ENCODE measurements at places on chromosomes 4 and X.
A peak's percentile ranks its signal among the peaks of the same experiment; 100 is the strongest.

GRCh38 chr4:148790691-148791090, 348.5 kb upstream of the NR3C2 start:
- no peak for DNase-seq

- DNase-seq: peak; percentile 50
Measured at GRCh38 chrX:24260842-24261550, 52.9 kb downstream of the SUPT20HL2 start.

GRCh38 chrX:134600714-134601113, 57.6 kb downstream of the PLAC1 start:
- DNase-seq: no peak

DNA sequence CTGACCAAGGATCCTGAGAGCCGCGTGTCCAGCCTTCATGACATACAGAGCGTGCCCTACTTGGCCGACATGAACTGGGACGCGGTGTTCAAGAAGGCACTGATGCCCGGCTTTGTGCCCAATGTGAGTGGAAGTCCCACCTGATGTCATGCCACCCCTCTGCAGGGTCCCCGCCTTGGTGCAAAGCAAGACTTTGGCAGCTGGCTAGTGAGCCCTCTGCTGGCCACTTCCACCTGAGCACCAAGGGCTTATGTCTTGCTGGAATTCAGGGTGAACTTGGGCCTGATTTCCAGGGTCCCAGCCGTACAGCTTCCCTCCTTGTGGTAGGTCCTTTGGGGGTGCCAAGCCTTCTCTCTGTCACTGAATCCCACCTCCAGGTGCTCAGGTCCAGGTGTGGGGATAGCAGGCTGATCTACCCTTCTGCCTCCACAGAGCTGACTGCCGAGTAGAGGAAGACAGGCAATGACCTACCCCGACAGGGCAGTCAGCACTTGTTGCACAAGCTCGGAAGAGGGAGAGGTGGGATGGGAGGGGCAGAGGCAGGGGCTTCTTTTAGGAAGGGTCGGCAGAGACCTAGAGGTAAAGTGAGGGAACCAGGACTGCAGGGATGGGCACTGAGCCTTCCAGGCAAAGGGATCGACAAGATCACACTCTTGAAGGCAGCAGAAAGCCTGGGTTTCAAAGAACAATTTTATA, 248.1 kb downstream of the EVC2 start:
- DNase-seq: peak; percentile 8

GRCh38 chr4:7769396-7770223, 170.1 kb downstream of the AFAP1 start:
- no peak for DNase-seq

DNA sequence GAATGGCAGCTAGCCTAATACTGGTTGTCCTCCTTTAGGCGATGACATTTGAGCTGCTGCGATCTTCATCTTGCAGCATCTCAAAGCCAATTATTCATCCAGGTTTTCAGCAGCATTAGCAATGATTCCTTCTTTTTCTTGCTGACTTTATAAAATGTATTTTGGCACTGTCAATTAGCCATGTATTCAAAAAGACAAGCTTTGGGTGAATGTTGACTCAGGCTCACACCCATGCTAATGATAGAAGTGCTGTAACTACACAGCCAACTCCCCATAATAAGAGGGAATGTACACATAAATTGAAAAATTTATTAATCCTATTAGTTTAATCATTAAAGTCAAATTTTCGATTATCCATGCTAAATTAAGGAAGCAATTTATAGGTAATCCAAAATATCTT, 24.3 kb upstream of the NPNT start:
- DNase-seq: no peak

DNA sequence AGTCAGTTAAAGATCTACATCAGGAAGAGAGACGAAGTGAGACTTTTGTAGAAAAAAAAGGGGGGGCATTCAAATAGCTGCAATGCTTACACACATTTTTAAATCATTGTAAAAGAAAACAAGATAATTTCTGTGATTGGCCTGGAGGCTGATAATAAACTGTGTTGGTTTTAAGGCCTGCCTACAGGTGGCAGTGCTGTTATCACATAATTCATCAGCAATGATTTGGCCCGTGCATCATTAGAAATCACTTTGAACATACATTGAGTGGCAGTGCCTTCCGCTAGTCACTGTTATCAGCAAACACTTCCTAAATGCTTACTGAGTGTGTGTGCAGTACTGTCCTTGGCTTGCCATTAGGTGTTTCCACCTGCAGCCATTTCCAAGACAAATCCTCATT, 831.9 kb downstream of the TRIML1 start:
- DNase-seq: no peak

DNA sequence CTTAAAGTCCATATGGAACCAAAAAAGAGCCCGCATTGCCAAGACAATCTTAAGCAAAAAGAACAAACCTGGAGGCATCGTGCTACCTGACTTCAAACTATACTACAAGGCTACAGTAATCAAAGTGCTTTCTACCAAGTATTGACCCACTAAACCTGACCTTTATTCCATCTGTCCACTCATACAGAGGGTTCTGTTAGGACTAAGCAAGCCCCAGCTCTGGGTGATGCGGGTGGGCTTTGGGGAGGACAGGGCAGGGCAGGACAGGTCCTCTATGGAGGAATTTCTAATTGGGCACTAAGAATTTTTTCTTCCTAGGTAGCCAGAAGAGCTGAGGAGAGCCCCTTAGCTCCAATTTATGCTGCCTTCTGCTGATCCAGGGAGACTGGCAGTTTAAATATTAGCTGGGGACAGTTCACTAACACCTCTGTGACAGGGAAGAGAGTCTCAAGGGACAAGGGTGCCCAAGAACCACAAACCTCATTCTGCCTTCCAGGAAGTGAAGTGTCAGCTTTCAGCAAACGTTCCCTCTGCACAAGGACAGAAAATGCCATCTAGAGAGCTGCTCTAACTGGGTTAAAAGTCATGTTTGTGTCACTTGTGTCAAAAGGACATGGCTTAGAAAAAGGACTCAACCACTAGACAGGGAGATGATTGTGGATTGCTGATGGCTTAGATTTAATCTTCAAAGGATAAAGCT, 143.2 kb downstream of the KIT start:
- DNase-seq: no peak

DNA sequence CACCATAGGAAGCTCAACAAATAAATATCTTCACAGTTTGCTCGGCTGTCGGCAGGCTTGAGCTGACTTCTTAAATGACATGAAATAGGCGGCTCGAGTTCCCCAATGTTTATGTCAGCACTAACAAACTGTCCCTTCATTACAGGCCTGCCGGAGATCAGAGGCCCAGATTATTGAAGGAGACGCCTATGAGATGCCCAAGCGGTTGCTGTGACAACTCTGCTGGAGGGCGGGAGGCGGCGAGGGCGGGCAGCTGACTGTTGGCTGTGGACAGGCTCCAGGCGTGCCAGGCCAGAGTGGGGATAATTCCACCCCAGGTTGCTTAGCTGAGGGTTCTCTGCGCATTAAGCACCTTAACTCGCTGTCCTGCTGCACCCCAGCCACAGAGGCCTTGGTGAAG, 39.2 kb upstream of the MSX1 start:
- no peak for DNase-seq

DNA sequence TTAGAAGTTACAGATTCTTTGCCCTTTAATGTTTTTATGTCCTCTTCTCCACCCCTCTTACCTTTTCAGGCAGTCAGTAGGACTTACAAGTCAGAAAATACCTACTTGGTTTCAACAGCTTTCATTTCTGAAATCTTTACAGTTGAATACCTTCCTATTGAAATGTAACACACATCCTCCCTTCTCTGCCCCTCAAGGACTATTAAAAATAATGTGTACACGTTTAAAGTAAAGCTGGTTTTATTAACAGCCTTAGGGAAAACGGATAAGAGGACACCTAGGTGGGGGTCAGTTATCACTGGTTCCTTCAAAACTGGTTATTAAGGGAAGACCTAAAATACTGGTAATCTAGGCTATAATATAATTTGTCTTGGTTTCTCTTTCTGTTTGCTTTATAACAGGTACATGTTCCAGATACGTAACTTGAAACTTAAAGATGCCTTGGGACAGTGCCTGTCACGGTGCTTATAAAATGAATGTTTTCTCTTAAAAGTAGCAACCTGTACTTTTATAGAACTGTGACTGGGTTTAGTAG, 1.8 kb downstream of the CCSER1 start:
- no peak for DNase-seq

DNA sequence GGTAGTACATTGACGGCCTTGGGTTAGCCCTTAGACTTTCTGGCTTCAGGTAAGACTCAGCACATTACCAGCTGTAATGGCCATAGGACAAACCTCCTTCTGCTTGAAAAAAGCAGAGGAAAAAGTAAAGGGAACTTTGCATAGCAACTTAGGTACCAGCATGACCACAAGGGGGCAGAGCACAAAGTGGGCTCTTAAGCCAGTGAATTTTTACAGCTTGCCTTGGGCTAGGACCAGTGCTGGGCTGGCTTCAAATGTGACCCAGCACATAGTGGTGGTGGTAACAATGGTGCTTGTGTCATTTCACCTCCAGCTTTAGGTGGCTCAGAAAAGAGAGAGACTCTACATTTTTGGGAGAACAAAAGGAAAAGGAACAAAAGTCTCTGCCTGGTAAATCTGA, 66.1 kb downstream of the KLHL4 start:
- no peak for DNase-seq

GRCh38 chr4:121701263-121701662, 4.5 kb upstream of the ANXA5 start:
- no peak for DNase-seq

GRCh38 chrX:153861733-153862310, 24.2 kb downstream of the L1CAM start:
- DNase-seq: no peak

GRCh38 chr4:1379801-1380331, 26.4 kb downstream of the NKX1-1 start:
- DNase-seq: no peak

DNA sequence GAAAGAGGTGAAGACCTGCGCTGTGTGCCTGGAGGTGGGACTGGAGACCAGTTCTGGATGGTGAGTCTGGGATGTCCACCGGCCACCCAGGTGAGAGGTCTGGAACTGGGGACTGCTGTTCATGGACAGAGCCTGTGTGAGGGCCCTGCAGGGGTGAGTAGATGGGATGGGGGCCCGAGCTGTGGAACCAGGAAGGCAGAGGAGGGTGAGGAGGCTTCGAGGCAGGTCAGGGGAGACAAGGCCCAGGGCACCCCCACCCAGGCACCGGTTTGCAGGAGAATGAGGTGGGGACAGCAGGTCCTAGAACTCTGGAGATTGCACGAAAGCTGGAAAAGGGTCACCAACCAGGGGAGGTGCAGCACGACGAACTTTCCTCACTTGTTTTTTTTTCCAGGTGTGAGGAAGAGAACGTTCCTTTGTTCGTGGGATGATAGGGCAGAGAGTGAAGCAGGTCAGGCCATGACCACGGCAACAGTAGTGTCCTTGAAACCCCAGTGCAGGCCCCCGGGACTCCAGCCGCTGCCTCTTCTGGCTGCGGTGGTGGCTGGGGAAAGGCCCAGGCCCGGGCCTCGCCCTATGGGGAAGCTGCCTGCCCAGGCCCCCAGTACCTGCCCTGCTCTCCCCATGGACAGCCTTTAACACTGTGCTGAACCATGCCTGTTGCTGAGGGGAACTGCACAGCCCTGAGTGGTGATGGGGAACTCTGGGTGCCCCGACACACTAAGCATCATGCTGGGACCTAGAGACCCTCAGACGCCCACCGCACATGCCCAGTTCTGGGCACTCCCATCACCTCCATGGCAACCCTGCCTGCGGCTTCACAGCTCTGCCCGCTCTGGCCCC, 22.9 kb downstream of the TNIP2 start:
- DNase-seq: no peak

DNA sequence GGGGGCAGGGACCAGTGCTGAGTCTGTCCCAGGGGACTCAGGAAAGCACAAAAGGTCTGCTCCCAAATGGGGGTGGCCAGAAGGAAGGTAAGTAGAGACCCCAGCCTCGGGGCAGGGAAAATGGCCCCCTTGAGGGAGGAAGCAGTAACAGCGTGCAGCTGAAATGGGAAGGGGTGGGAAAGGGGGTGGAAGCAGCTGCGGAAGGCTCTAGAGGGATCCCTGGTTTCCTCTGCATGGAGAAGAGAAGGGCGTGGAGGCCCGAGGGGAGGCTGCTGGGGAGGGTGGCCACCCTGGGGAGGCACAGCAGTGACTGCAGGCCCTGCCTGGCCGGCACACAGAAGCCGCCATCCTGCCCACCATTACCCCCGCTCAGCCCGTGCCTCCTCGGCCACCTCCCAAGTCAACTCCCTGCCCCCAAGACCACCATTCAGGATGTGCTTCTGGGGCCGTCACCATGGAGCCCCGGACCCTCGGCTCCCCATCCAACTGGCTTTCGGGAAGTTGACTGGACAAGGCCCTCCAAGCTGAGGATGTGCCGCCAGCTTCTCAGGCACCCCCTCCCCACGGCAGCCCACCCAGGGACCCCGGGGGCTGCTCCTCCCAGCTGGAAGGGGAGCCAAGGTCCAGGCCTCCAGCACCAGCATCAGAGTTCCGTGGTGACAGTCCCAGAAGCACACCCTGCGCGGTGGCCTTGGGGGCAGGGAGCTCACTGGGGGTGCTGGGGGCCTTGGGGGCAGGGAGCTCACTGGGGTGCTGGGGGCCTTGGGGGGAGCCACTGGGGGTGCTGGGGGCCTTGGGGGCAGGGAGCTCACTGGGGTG, 23.6 kb downstream of the CFAP99 start:
- no peak for DNase-seq

DNA sequence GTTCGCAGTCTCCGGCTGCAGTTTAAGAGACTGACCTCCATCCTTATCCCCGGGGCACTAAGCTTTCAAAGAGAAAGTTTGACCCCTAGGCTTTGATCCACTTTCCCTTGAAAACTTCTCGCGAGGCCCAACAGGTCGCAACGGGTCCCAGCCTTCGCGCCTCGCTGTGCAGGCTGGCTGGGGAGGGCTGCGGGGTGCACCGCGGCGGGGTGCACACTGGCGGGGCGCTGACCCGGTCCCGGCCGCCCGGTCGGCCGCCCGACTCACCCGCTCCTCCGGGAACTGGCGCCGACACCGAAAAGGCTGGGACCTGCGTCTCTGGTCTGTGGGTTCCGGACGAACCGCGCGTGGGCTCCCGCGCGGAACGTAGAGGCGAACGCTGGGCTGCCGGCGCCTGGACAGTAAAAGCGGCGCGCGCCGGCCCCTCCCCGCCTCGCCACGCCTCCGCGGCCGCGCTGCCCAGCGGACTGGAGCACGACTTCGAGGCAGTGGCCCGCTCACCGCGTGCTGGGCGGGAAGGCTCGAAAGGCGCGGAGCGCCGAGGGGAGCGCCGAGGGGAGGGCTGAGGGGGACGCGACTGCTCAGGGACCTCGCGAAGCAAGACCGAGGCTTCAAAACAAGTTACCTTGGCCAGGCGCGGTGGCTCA, at the start of gene TAF7L:
TSS of gene TAF7L (minus strand) at position 378 of the 647 bp plus-strand sequence. CDS start 3,791 bp downstream, outside the sequence.
- no peak for DNase-seq

DNA sequence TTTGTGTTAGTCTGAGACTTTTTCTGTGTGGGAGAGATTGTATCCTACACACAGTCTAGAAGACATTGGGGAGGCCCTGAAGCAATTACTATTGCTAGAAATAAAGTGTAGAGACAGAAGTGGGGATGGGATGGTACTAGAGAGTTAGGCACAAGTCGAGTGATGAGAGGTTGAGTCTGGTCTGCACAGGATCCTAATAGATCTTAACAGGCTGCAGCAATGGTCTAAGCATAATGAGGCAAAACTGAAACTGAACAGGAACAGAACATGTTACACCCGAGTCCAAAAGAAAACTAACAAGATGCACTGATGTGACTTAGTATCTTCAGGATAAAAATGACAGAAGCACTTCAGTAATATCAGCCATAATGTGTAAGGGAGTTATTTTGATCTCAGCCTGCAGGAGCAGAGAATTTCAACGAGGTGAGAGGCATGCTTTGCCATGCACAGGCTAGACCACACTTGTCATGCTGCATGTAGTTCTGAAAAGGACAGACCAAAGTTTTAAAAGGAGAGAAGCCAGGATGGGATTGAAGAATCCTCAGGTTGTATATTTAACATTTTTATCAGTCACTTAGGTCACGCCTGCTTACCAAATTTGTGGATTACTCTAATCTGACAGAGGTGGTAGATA, 205.8 kb upstream of the BOD1L1 start:
- no peak for DNase-seq

Data from stromal cell of bone marrow (primary cell).